ENCODE measurements at places on chromosomes 16 and 17.
A peak's percentile ranks its signal among the peaks of the same experiment; 100 is the strongest.

GRCh38 chr17:38864636-38865398 is 5.0 kb upstream of the LASP1 start:
- no peak for DNase-seq

GRCh38 chr16:73170612-73171038 is 122.7 kb upstream of the ZFHX3 start:
- no peak for DNase-seq

- DNase-seq = no peak
Observed at GRCh38 chr16:11582157-11582814, 4.4 kb downstream of the LITAF start.

DNA sequence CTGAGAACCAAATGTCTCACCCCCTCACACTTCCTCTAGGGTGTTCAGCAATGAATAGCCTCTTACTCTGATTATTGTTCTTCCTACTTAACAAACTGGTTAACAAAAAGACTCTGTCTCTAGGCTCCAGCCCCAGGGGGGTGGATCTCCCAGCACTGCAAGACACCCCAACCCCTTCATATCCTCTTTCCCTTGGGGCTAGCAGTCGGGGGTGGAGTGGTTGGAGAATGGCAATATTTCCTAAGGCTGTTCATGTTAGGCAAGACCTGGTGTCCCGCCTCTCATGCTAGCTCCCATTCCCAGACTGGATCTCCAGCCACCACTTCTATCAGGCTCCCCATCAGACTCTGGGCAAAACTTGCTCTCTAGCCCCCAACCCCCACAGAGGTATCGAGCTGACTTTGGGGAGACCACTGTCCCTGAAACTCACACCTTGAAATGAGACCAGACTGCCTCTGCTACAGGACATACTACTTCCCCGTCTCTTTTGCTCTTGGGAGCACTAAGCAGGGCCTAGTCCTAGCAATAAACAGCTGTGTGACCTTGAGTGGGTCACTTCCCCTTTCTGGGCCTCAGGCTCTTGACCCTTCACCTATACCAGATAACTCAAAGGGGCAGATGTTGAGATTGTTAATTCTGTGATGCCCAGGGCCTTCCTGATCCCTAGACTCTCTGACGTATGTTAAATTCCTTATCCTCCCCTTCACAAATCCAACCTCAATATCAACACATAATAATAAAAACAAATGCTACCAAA is 2.4 kb downstream of the SLC25A35 start:
- no peak for DNase-seq

DNA sequence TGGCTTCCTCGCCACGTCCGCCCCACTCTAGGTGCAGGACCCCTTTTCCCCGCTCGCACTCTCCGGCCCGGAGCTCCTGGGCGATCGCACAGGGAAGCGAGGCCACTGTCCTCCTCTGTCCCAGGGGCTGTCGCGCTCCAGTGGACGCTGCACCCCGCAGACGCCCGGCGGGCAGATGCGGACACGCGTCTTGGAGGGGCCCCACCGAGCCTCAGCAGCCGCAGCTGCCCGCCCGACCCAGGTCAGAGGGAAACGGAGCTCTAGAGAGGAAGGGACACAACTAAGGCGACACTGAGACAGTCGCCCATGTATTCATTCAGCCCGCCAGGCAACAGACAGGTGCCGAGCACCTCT is 726 bp upstream of the SLC13A5 start:
- DNase-seq = no peak

DNA sequence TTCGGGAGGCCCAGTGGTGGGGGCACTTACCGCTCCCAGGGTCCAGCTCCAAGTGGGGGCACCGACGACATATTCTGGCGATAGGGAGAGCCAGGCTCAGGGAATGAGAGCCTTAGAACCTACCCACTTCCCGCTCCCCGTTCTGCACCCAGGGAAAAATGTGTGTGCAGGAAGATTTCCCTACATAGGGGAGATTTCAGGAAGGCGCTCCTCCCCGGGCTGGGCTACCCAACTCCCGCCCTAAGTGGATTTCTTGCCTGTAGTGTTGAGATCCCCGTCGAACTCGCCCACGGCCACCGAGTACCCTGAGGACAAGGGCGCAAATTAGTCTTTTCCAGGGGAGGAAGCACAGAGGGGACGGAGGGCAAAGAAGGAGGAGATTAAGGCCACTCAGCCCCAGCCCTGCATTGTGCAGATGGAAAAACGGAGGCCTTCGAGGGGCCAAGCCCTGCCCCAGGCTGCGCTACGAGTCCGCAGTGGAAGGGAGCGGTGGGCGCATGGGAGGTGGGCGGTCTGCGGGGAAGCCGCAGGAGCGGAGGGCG is 5.1 kb downstream of the ITGA2B start:
- DNase-seq = no peak

DNA sequence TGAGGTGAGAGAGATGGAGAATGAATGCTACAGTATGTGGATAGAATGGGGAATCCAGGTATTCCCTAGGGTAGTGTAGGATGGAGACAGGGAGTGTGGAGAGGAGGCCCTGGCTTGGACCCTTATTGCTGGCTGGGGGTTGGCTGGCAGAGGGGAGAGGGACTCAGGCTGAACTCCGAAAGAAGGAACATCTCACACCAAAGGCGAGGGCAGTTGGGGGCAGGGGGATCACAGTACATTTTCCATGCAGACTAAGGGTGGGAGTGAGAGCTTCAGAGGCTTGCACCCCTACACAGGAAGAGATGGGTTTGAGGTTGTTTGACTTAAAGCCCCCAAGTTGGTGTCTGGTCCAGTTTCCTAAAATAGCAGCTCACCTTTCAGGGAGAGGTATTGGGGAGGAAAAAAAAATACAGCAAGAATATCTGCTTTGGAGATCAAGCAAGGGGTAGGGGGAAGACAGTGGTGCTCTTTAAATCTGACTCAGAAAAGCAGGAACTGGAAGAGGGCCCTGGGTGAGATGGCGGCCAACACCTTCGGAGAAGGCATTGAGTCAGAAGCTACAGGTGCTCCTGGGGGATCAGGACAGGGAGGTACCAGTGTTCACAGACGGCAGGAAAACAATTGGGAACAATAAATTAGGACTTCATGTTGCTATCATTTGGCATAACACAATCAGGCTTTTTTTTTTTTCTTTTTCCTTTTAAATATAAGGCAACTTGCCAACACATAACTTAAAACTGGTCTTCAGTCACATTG is 12.4 kb downstream of the TRAF4 start:
- DNase-seq = no peak

DNA sequence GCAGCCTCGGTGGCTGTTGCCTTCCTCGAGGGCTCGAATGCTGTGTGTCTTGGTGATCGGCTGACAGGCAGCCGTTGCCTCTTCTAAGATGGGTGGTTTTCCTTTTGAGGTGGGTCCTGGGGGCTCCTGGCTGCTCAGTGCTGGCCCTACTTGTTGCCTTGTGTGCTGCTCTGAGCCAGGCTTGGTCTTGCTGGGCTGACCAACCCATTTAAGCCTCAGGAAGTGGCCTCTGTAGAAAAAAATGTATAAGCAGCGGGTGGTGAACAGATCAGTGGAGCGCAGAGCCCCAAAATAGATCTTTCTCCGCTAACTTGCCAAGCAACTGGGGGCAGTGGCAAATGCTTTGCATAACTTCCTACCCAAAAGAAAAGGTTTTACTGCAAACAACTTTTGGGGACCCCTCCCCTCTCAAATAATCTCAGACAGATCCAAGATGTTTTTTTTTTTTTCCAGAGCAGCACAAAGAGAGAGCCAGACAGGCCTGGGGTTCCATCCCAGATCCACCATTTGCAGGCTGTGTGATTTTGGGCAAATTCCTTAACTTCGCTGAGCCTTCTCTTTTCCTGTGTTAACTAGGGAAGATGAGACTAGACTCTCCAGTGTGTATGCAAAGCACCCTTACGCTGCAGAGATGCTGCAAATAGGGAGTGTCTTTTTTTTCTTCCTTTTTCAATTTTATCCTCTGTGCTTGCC is 42.5 kb downstream of the PLCG2 start:
- DNase-seq = no peak

- DNase-seq = no peak
Observed at GRCh38 chr16:13902052-13902451, 17.9 kb upstream of the ERCC4 start.

DNA sequence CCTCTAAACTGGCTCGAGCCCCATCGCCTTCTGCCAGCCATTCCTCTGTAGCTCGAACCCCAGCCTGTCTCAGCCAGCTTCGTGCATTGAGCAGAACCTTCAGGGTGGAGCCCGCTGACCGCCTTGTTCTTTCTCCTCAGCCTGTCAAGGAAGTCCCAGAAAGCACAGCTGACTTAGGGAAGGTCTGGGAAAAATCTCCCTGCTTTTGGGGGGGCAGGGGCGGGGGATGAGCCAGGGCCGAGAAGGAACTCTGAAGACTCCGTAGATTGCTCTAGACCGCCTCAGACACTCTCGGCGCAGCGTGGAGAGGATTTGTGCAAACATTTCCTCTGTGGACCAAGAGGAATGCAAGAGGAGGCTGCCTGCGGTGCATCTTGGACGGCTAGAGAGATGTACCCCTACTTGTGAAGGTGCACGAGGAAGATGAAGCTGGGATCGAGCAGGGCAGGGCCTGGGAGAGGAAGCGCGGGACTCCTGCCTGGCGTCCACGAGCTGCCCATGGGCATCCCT is at the start of gene GLP2R:
Gene GLP2R, plus strand, starts transcription at position 284 of the 510 bp plus-strand sequence. Its CDS starts 140 bp downstream, at position 424.
- DNase-seq = no peak

GRCh38 chr16:54163197-54163843 is 123.3 kb downstream of the IRX3 start:
- no peak for DNase-seq

GRCh38 chr17:42023524-42024349 is 3.8 kb downstream of the NKIRAS2 start:
- DNase-seq = no peak

DNA sequence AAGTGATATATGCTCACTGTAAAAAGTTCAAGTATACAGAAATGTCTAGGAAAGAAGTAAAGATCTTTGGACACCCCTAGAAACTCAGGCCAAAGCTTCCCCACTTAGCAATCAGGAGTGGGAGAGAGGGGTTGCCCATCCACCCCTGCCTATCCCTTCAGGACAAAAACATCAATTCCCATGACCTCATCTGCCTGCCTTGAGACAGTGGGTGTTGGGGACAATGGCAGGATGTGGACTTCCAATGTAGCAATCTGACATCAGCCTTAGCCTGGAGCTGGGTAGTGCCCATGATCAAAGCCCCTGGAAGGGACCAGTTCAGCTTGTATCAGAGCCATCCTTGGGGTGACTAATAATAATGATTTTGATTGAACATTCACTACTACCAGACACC is 18.1 kb downstream of the ITPRIPL2 start:
- DNase-seq = no peak

- DNase-seq = no peak
Observed at GRCh38 chr16:27792486-27793248, 242.7 kb downstream of the KATNIP start.

DNA sequence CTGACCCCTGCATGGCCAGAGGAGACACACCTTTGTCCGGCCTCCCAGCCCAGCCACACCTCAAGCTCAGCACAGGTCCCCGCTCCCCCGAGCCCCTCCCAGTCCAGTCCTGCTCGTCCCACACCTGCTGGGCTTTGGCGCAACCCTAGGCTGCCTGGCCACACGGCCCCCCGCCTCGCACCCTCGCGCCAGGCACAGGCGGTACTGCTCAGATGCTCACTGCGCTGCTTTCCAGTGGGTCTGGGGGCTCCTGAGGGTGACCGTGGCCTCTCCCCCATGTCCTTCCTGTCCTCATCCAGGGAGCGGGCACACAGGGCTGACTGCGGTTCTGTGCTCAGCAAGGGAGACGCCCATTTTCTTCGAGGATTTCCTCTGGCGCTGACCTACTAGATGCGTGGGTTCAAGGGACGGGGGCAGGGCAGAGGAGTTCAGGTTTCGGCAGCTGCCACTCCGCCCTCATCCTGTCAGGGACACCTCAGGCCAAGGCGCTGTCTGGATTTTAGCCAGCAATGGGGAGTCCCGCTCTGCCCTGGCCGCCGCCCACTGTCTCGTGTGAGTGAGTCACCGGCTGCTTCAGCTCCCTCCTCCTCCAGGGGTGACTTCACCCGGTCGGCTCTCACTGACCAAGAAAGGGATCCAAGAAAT is 118.0 kb upstream of the ZNF469 start:
- peak; percentile 80 for DNase-seq

GRCh38 chr16:62933929-62934328 is 897.7 kb upstream of the CDH8 start:
- no peak for DNase-seq

GRCh38 chr17:7767405-7768021 is 50.0 kb downstream of the DNAH2 start:
- DNase-seq = no peak

DNA sequence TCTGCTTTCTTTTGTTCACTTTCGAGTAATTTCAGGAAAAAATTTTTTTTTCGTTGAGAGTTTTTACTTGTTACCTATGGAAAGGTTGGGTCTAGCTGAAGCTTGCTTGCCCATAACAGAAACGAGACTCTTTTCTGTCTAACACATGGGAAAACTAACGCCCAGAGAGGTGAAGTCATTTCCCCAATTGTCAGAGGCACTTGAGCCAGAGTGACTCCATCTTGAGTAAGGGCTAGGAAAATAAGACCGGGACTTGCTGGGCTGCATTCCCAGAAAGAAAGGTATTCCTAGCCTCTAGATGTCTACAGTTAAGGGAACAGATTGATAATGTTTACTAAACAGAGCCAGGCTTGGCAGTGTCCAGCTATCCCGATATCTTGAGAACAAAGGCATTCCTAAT is 26.8 kb downstream of the PRKCB start:
- no peak for DNase-seq

DNA sequence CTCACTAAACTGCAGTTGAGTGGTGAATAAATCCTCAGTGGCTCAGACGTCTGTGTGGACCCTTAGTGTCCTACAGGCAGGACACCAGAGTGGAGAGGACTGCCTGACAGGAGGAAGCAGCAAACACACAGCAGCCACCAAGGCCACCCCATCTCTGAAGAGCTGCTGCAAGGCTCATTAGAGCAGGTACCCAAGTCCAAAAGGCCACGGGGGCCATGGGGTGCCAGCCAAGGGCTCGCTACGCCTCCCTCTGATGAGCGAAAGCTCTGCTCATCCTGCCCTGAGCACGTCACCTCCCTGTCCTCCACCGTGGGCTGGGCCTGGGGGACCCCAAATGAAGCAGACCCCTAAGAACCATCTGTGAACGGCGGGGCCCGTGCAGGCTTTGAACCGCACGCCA is 70.1 kb upstream of the DOC2B start:
- no peak for DNase-seq

Data from H54 (cell line).